ENCODE measurements at places on chromosomes 2 and 18.

- DNase-seq: no peak
Observed at GRCh38 chr2:104028061-104028460, 825.9 kb upstream of the POU3F3 start.

- no peak for DNase-seq
Observed at GRCh38 chr2:239139101-239139500, 261.7 kb downstream of the HDAC4 start.

DNA sequence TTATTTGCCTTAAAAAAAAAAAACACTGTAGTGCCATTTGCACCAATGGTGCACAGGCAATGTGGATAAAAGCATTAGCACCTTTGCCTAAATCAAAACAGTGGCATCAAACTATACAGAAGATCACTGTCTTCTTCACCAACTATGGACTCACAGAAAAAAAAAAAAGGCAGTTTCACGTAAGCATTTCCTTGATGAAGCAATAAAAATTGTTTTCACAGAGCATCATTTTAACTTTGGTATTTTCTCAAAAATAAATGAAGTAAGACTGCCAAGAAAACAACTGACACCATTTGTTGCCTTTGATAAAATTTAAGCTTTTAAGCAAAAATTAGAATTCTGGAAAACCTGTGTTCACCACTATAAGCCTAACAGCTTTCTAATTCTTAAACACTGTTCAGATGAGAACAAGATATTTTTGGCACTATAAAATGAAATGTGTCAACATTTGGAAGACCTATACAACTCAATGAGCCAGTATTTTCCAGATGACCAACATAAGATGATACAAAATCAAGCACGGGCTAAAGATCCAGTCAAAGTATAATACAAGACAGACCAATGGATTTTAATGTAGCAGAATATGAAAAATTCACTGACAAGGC, 21.1 kb downstream of the METTL8 start:
- DNase-seq: no peak

GRCh38 chr18:45253973-45254708, 361.1 kb upstream of the SLC14A2 start:
- DNase-seq: no peak

DNA sequence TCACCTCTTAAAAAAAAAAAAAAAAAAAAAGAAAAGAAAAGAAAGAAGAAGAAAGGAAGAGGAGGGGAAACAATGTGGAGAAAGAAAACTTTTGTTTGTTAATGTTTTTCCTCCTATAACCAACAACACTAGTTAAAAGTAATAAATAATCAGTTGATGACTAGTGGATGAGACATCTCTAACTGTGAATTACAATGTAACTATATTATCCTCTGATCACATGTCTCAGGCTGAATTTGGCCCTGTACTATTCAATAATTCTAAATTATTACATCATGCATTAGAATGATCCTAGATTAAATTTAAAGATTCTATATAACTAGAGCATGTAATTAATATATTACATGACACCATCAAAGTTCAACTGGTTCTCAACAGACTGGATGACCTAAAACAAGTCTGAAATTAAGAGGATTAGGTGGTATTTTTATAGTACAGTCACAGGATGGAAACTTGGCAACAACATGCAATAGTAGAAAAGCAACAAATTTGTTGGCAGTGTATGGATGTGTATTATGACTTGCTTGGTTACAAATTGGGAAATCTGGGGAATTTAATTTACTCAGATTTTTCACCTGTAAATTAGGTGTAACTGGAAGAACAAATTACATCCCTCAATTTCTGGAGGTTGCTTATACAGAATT, 269.3 kb upstream of the SETBP1 start:
- DNase-seq: no peak

DNA sequence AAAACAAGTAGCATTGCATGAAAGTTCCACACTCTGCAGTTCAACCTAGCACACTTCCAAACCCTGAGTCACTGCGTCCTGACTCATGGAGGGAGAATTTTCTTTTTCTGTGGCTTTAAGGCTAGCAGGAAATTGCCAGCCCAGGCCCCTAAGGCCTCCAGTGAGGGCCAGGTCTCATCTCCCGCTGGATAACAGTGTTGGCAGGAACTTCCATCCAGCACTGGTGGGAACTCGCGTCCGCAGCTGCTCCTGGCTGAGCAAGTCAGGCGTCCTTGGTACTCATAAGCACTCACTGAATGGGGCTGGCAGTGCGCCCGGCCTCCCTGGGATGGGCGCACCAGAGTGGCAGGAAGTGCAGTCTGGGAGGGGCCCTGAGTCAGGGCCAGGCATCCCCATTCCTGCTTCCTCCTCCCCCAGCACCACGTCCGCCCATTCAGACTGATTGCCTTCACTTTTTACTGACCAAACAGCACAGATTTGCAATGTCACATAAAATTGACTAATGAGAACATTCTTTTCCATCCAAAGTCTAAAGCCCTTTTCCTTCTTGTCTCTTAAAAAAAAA, 14.3 kb downstream of the MALL start:
- DNase-seq: no peak

DNA sequence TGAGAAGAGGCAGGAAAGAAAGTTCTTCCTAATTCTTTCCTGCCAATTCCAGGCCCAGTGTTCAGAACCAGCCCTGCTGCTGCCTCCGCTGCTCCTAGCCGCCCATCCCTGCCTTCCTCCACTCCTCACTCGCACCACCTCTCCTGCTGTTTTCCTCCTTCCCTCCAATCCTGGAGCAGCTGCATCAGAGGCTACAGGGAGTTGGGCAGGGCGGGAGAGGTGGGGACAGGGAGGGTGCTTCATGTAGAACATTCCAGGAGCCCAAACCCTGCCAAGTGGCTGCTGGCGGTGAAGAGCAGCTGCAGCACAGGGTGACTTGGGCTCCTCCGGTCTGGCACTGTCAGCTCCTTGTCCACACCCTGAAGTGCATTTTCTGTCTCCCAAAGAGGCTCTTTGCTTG, 176.3 kb downstream of the TNS1 start:
- DNase-seq: no peak

GRCh38 chr2:96329456-96329855, 4.3 kb downstream of the ITPRIPL1 start:
- DNase-seq: no peak

- DNase-seq: no peak
Observed at GRCh38 chr2:127072396-127072795, 34.6 kb downstream of the BIN1 start.

- DNase-seq: no peak
Observed at GRCh38 chr2:218981881-218982585, 3.0 kb downstream of the FEV start.

GRCh38 chr18:22488554-22488953, 70.8 kb upstream of the CTAGE1 start:
- DNase-seq: no peak

GRCh38 chr2:184633726-184634125, 35.4 kb downstream of the ZNF804A start:
- no peak for DNase-seq
